ENCODE measurements at places on chromosomes 5 and 9.

GRCh38 chr5:132086277-132086794, 12.7 kb downstream of the CSF2 start:
- no peak for DNase-seq

GRCh38 chr9:68973619-68974018, 40.3 kb downstream of the PRKACG start:
- no peak for DNase-seq

- DNase-seq = no peak
Observed at GRCh38 chr5:113379936-113380806, 54.6 kb downstream of the TSSK1B start.

GRCh38 chr5:38540314-38540713, 16.1 kb downstream of the LIFR start:
- no peak for DNase-seq

DNA sequence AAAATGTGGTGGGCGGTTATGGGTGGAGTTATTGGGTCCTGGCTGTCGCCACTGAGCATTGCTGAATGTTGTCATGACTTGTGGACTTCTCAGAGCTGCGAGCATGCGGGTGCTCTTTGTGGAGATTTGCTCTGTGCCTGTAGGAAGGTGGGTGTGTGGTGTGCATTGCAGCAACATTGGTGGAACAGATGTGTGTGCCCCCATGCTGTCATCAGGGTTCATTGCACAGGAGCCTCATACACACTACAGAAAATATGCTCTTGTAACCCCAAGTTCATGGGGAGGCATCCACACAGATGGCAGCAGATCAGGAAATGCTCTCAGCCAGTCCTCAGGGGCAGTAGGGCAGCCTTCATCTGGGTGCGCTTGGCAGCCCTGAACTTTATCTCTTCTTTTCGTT, 55.9 kb upstream of the PHF2 start:
- DNase-seq = no peak

- DNase-seq = no peak
Observed at GRCh38 chr9:134169724-134170401, 5.5 kb upstream of the RNU6ATAC start.

DNA sequence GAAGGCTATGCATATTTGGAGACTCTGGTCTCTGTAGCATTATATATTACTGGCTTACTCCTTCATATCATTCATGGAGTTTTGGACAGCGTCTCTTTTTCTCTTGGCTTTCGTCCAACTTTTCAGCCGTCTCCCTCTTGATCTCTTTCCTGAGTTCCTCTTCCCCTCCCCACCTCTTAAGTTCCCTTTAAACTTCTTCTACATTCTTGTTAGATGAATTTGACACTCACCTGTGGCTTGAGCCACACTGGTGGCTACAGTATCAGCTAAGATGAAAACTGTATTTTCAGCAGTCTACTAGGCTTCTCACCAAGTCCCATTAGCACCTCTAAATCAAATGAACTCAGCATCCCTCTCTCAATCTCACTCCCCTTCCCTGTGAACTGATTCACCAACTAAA, 128.1 kb downstream of the STARD4 start:
- DNase-seq = no peak

- DNase-seq = no peak
Observed at GRCh38 chr9:111356481-111357244, 26.6 kb upstream of the OR2K2 start.

- no peak for DNase-seq
Observed at GRCh38 chr5:132961887-132962286, 1.5 kb downstream of the AFF4 start.

GRCh38 chr9:121286973-121287741, 19.2 kb downstream of the GSN start:
- no peak for DNase-seq

GRCh38 chr9:2086971-2087370, 71.8 kb downstream of the SMARCA2 start:
- no peak for DNase-seq

Data from activated CD8-positive, alpha-beta memory T cell treated with anti-CD3 and anti-CD28 coated beads for 1 hour (primary cell).